ENCODE measurements at places on chromosomes 1 and 21.

GRCh38 chr1:98989556-98989907, 15.1 kb downstream of the PLPPR5 start:
- no peak for DNase-seq

DNA sequence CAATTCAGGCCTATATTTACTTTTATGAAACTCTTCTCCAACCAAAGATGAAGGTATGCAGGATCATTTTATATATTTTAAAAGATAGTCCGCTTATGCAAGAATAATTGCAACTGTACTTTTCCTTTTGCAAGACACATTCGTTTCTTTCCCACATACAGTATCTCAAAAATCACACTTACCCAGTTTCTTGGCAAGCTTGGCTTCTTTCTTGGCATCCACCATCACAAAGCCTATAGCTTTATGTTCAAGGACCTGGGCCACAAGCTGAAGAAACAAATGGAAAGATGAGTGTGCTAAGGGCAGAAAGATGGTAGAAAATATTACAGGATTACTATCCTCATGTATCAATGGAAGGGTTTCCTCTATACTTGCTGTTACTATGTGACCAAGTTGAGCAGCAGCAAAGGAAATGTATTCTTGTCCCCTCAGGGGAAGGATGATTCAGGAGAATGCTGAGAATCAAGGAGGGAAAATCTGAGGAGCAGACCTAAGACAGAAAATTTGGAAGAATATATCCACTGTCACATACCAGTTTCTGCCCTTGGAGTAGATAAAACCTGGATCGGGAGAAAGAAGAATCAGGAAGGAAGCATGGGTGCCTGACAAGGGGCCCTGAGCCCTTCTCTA, 23.8 kb downstream of the CASQ2 start:
- DNase-seq: no peak

DNA sequence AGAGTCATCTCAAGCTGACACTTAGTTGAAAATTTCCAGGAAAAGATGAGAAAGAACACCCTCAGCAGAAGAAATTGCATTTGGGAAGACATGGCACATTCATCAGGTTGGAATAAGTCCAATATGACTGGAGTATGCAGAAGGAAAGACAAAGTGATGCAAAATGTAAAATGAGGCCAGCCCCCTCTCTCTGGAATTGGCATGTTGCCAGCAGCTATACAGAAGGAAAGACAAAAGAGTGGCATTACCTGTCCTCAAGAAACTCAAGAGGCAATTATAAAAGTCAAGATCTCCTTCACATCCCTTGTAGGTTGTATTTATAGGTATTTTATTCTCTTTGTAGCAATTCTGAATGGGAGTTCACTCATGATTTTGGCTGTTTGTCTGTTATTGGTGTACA, 426.3 kb downstream of the AGBL4 start:
- no peak for DNase-seq

- no peak for DNase-seq
Measured at GRCh38 chr1:24666794-24667193, 23.7 kb downstream of the SRRM1 start.

DNA sequence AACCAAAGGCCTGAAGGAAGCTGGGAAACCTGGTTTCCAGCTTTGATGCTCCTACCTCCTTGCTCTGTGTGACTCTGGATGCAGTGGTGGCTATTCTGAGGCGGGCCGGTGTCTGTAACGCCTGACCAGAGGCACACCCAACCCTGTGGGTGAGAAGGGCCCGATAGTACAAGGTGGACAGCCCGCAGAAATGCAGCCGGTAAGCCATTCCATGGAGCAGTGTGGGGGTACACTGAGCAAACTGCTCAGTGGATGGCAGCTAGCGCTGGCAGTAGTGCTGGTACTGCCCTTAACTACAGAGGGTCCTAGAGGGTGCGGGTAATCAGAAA, 36.0 kb downstream of the AHDC1 start:
- peak; percentile 40 for DNase-seq

- no peak for DNase-seq
Measured at GRCh38 chr21:42160765-42161164, 58.2 kb upstream of the ABCG1 start.

DNA sequence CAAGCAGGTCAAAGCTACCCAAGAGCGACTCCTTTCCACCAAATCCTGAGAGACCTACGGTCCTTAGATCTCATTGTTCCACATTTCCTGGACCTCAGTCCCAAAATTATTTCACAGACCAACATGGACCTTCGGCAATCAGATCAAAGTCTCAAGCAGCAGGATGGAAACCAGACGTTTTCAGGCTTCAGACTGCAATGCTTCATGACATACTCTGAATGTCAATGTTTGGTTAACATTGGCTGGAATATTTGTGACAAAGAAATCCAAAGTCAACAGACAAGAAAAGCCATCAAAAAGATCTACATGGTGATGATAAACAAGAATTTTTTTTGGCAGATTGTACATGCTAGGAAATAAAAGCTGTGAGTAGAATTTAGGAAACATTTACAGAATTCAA, 1057.3 kb downstream of the ADGRL2 start:
- no peak for DNase-seq

DNA sequence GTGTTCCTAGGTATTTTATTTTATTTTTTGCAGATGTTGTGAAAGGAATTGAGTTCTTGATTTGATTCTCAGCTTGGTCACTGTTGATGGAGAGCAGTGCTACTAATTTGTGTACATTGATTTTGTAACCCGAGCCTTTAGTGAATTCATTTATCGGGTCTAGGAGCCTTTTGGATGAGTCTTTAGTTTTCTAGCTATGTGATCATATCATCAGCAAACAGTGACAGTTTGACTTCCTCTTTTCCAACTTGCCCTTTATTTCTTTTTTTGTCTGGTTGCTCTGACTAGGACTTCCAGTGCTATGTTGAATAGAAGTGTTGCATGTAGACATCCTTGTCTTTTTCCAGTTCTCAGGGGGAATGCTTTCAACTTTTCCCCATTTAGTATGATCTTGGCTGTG, 138.9 kb downstream of the LHX8 start:
- DNase-seq: no peak

- no peak for DNase-seq
Measured at GRCh38 chr1:211705467-211706091, 30.2 kb upstream of the NEK2 start.

DNA sequence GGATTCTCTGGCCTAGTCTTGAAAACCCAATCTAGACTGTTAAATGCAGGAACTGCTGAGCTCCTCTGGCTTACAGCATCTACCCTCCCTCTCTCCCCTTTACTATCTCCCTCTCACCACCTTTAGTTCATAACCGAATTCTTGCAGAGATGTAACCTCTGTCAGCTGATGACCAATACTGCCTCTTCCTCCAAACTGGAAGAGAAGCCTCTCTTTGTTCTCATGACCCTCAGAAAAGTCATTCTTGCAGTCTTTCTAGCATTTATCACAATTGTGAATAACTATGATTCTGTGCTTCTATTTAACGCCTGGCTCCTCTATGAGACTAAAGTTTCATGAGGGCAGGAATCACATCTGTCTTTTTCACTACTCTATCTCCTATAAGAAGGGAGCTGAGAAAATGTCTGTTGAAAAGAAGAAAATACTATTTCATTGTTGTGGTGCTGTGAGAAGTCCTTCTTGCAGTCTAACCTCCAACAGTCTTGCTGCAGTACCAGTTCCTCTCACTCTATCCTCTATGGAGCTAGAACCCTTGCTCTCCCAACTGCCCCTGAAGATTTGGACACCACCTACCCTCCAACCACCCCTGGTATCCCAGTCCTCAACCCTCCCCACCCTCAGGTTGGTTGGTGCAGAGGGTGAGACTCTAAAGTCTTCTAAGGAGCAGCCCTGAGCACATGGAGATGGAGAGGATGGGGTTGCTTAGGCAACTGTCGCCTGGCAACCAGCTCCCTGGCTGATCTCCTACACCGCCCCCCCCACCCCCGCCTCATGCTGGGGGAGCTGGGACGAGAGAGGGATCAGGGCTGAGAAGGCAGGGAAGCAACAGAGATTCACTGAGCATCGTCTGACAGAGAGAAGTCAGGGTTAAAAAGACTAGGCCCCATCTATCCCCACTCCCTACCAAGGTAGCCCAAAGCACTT, 13.9 kb downstream of the MEF2D start:
- DNase-seq: peak; percentile 43

DNA sequence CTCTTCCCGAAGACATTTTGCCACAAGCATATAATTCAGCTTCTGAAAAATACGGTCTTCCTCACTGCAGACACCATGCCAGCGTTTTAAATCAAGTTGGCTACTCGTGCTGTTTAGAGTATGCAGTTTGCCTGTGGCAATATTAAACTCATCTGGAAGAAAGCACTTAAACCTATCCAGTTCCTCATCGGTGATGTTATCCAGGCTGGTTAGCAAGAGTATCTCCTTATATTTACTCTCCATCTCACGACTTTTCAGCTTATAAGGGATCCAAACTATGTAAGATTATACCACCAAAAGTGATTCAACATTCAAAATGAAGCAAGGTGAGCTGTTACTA, 9.7 kb upstream of the IFI16 start:
- DNase-seq: no peak

DNA sequence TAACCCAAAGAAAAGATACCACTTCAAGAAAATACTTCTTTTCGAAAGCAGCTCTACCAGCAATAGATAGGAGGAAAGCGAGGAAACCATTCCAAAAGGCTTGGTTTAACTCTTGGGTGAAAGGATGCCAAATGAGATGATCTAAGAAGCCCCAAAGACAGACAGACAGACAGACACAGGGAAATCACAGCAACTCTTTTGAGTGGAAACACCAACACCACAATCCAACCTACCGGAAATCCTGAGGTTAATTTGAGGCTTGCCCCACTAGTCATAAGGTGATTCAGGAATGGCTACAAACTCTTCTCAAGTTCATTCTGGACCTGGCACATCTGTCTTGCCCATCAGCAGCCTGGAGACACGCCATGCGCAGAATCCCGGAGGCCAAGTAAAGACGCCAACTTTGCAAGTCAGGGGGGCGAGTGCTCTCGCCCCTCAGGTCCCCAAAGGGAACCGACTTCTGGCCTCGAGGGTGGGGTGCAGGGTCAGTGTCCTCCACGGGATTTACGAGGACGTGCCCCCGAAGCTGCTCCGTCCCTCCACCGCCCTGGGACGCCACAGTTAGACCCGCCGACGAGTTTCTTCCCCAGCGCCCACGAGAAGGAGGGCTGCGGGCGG, 778 bp downstream of the EVI5 start:
- peak; percentile 71 for DNase-seq

DNA sequence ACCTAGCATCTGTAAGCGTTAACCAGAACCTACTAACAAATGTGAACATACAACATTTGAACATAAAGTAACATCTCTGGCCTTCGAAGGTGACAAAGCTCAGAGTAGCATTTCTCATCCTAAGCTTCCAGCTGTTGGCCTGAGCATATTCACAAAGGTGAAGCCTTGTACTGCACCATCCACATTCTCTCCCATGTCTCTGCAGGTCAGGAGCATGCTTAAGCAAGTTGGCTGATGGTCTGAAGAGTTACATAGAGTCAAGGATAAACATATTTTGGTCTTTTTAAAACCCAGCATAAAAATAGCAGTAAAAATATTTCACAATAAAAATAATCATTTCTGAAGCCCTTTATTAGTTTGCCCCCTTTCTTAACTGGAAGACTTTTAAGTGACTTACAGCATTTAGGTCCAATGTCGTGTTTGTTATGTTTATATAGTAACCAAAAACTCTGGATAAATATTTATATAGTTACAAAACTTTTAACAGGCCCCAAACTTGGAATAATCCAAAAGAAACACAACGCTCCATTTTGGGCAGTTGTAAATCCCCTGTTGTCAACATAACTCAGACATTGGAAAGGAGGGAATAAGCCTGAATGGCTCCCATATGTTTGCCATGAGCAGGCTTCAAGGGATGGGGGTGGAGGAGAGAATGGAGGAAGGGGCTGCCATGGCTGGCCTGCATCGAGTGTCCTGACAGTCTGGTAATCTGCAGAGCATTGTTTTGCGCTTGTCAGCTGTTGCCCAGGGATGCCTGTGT, 42.8 kb upstream of the ENAH start:
- DNase-seq: no peak

DNA sequence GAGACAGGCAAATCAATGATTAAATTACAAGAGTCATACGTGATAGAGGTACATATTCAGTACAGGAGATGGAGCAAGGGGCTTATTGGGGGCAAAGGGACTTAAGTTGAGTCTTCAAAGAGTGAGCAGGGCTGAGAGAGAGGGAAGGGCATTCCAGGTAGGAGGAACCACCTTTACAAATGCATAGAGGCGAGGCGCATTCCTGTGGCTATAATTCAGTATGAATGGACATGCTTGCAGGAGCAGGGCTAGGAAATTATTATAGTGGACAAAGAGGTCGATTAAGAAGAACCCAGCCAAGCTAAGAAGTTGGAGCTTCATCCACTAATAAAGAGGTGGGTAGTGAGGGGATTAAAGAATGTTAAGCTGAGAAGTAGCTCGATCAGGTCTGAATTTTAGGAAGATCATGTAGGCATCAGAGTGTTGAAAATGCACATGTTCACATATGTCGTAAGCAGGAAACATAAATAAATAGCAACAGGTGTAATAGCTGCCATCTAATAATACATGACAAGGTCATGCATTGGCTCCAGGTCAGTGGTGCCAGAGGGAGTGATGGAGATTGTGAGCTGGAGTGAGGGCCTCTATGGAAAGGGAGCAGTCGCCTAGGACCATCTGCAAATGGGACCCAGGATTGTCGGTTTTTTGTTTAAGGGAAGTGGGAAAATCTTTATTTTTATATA, 12.0 kb upstream of the HNRNPU start:
- no peak for DNase-seq

DNA sequence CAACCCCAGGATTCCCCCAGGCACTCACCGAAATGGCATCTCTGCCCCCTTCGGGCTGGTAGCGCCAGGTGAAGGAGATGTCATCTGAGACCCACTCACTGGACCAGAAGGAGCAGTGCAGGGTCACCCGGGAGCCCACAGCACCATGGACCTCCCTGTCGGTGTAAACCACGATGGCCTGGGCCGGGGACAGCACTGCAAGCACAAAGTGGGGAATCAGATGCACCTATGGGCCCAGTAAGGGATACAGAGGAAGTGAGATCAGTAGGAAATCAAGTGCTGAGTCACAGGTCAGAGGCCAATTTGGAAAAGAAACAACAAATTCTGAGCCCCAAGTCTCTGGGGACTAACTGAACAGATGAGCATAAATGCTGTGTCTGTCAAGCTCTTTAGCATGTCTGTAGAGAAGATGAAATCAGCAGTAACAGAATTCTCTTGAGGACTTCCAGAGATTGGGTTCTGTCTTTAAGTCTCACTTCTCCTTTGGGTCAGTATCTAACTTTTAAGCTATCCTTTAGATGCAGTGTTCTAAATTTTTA, 2.5 kb downstream of the MPZ start:
- no peak for DNase-seq

GRCh38 chr1:186187601-186188000, 187.5 kb downstream of the TPR start:
- DNase-seq: no peak

- DNase-seq: no peak
Measured at GRCh38 chr1:97379387-97380075, 541.3 kb downstream of the DPYD start.

GRCh38 chr1:30417001-30417700, 306.2 kb downstream of the MATN1 start:
- no peak for DNase-seq

- no peak for DNase-seq
Measured at GRCh38 chr1:228860911-228861831, 125.9 kb downstream of the RHOU start.

GRCh38 chr1:114150016-114150415, 3.7 kb downstream of the SYT6 start:
- no peak for DNase-seq
